H9 (cell line): ENCODE measurements at places on chromosomes 2 and 18.
A peak's percentile ranks its signal among the peaks of the same experiment; 100 is the strongest.

- DNase-seq = no peak
Observed at GRCh38 chr2:180630756-180631155, 349.6 kb upstream of the UBE2E3 start.

- no peak for DNase-seq
Observed at GRCh38 chr2:16685340-16685715, 19.7 kb upstream of the CYRIA start.

- DNase-seq = no peak
Observed at GRCh38 chr2:231632559-231633142, 40.0 kb downstream of the TEX44 start.

DNA sequence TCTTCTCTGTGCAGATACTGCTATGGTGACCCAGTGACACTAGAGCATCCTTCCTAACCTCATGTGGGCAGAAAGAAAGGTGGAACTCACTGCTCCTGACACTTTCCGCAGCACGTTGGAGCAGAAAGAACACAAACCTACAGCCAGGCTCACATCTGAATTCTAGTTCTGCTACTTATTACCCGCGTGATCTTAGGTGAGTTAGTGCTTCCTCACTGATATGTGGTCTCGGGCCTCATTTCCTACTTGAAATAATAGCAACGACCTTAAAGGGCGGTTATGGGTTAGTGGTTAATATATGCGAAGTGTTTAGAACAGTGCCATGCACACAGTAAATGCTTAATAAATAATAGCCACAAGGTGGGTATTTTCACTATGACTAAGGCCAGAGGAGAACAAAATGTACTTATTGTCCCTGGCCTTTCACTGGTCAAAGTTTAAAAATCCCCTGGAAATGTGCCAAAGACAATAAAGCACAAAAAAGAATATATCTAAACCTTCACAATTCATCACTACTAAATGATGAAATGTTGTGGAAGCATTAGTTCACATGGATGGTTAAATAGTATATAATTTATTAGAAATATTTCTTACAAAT is 66.6 kb downstream of the MYOM1 start:
- no peak for DNase-seq

- DNase-seq = no peak
Observed at GRCh38 chr2:25312958-25313710, 28.6 kb downstream of the DNMT3A start.

GRCh38 chr18:42588786-42589185 is 526.7 kb downstream of the RIT2 start:
- no peak for DNase-seq

- no peak for DNase-seq
Observed at GRCh38 chr2:111624411-111625156, 259.4 kb downstream of the ANAPC1 start.

DNA sequence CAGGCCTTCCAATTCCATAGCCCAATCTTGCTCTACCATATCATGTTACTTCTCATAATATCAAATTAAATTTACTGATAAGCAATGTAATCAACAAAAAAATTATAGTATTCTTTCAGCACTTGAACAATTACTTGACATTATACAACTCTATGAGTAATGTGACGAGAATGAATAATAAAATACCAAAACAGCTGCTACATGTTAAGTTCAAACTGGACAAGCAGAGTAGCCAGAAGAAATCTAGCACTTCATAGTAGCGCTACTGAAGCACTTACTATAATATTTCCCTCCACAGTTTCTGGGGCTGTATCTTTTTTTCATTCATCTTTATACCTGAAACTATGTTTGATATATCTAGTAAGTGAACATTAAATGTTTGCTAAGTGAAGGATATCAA is 14.9 kb downstream of the PPP3R1 start:
- no peak for DNase-seq

GRCh38 chr2:231163414-231164095 is 34.9 kb upstream of the ARMC9 start:
- no peak for DNase-seq

- DNase-seq = no peak
Observed at GRCh38 chr2:187982668-187983067, 309.0 kb upstream of the GULP1 start.

DNA sequence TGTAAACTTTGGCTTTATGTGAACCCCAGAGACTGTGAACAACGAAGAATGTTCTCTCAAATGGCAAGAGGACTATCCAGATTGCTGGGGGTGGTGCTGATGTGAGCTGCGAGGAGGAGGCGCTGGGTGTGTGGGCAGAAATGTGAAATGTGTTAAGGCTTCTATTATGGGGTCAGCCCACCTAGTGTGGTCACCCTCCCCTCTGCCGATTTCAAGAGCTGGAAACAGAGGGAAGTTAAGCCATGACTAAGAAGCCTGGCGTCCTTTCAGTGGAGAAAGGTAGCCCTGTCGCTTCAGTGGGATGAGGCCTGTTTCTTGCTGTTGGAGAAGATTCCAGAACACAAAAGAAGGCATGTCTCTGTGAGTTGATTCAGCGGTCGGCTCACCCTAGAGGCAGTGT is 89.0 kb upstream of the KCTD1 start:
- DNase-seq = no peak

DNA sequence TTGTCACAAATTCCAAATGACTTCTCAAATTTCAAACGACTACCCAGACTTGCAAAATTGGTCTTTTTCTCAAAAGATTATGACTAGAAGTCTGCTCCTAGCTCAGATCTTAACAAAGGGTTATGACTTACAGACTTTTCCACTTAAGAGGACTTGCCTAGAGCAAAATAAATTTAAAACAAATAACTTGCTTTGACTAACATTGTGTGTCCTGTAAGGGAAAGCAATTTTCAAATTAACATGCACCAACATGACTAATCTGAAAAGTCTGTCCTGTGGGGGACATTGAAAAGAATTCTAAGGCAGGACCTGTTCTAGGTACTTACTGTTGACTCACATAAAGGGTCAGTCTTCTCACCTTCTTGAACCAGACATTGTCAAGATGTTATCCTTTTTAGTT is 53.5 kb upstream of the TMEM200C start:
- DNase-seq = no peak

DNA sequence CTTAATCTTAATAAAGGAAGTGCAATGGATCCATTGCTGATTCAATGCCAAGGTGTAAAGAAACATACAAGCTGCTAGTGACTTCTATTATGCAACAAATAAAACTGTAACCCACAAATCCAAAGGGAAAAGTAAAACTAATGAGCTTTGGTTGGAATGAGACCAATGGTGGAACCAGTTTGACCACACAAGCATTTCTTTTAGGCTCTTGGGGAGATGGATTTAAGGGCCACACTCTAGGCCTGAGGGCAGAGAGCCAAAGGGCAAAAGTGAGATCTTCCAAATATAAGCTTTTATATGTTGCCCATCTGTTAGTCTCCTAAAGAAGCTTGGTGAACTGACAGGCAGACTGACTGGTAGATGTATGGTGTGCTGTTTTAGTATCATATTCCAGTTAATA is 41.5 kb upstream of the MMADHC start:
- no peak for DNase-seq

DNA sequence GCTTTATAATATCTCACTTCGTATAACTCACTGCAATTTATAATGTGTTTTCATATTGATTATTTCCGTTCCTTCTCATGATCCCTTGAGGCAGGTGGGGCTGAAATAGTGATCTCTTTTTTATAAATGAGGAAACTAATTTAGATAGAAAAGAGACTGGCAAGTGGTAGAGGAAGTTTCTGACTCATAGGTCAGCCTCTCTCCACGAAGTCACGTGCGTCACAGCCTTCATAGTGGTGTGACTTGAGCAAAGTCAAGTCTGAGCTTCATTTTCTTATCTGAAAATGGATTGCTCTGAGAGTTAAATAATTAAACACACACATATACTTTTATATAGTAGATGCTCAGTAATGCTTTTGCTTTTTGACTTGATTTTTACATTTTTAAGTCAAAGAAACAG is 19.9 kb downstream of the ABCG5 start:
- DNase-seq = no peak

GRCh38 chr2:136236019-136236418 is 118.1 kb upstream of the CXCR4 start:
- no peak for DNase-seq

GRCh38 chr2:128425731-128426620 is 107.3 kb upstream of the HS6ST1 start:
- DNase-seq = peak; percentile 33

DNA sequence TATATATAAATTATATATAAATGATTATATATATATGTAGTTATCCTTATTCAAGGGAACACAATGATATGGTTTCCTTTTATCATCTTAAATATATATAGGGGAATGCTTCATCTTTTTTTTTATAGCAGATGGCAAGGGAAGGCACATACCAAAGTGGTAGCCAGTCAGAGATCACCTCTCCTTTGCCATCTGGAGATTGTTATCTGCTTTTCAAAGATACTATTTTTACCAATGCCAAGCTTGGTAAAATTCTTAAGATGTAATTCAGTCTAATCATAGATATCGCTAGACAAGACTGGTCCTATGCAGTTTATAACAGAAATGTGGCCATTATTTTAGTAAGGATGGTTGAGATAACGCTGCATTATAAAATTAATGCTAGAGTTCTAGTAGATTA is 64.7 kb upstream of the DSEL start:
- no peak for DNase-seq

- DNase-seq = no peak
Observed at GRCh38 chr2:5869936-5870335, 177.8 kb downstream of the SOX11 start.

- no peak for DNase-seq
Observed at GRCh38 chr2:136248242-136248641, 130.3 kb upstream of the CXCR4 start.

DNA sequence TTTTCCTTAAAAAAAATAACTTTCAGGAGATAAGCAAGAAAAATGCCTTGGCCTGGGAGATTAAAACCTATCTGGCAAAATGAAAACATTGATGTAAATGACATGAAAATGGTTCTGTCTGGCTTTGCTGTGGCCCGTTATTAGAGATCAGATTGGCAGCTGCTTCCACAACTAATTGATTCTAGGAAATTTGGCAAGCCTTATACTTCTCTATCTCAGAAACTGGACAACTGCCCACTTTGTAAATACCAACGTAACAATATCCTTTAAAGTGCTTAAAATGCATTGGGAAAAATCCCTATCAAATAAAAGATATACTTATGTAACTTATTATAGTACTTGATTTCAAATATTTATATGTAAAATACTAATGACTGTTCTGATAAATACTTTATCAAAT is 14.2 kb upstream of the SKA1 start:
- DNase-seq = no peak

DNA sequence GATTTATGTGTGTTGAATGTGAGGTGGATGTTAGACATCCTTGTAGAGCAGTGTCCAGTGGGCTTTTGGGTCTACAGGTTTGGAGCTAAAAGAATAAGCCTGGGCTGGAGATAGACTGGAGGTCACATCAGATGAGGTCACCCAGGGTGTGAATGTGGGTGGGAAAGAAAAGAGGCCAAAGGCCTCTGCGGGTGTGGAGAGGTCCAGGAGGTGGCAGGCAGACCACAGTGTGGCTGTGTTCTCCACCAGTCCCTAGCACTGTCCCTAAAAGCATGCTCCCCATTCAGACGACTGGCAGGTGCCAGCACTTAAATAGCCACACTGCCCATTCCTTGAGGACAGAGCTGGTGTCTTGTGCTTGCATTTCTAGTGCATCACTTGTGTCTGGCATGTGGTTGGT is 4.1 kb downstream of the ATG4B start:
- no peak for DNase-seq

GRCh38 chr18:21602299-21602587 is 1.7 kb upstream of the ESCO1 start:
- no peak for DNase-seq

DNA sequence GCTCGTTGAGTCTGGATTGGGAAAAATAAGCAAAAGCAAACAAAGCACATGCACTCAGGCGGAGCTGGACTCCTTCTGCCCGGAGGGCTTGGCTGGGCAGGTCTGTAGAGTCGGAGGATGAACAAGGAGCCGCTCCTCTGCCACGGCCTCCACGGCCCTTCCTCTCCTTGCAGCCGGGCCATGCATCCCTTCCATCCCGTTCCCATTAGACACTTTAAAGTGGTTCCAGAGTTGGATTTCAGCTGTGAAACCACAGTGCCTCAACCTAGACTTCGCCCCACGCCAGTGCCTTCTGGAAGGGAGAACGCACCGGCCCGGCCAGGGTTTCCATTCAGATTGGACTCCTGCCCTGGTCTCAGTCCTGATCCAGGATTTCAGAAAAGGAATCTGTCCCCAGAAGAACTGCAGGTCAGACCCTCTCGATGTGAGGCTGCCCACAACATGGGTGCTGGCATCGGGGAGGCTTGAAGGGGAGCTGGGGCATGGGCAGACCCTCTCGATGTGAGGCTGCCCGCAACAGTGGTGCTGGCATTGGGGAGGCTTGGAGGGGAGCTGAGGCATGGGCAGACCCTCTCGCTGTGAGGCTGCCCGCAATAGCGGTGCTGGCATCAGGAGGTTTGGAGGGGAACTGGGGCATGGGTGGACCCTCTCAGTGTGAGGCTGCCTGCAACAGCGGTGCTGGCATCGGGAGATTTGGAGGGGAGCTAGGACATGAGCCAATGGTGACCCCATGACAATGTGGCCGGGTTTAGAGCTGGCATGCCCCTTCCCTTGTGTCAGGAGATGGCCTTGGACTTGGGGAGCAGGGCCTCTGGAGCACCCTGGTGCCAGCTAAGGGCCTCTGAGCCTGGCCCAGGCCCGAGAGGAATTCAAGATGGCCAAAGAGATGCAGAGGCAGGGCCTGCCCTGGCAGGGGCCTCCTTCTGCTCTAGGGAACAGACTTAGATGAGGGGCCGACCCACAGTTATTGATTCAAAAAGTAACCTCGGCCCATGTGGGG is 304.5 kb downstream of the NDUFA10 start:
- peak; percentile 15 for DNase-seq

DNA sequence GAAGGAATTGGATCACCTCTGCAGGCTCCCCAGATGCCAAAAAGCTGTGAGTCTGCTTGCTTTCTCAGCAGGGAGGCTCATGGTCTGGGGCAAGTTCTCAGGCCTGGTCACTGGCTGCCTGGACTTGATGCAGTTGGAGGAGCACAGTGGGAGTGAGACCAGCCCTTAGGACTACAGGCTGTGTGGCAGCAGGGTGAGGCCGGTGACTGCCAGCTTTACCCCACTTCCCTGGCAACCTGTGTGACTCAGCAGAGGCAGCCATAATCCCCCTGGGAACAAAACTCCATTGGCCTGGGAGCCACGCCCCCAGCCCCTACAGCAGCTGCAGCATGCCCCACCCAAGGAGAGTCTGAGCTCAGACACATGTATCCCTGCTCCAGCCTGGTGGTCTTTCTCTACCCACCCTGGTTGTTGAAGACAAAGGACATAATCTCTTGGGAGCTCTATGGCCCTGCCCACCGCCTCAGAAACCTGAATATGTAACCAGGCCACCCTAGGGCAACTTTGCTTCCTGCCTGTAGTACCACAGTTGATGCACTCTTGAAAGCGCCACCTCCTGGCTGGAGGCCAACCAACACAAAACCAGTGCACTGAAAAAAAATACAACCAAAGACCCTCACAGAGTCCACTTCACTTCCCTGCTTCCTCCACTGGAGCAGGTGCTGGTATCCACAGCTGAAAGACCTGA is 106.8 kb upstream of the SPATS2L start:
- peak; percentile 50 for DNase-seq

GRCh38 chr2:45675263-45675812 is 23.9 kb downstream of the PRKCE start:
- DNase-seq = no peak
